ENCODE measurements at places on chromosomes 11 and 22.

DNA sequence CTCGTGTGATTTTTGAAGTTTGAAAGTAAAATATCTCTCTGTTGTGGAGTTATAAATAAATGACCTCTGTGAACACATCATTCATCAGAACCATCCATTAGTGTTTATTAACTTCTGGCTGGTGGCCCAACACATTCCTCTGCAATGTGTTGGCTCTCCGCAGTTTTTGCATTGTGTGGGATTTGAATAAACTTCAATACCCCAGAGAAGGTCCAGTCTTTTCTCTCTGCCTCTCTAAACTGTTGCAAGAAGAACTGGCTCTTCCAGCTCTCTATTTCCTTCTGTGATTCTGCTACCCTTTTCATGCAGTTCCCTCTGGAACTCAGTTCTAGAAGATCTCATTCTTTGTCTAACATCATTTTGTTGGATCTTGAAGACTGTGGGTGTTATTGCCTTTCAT lies 125.0 kb upstream of the ARHGAP42 start:
- no peak overlapping the region for H3K4me3 ChIP-seq
- no peak overlapping the region for H3K27ac ChIP-seq
- no peak for DNase-seq
- no peaks in the 10 kb centered on the region for H3K36me3 ChIP-seq

DNA sequence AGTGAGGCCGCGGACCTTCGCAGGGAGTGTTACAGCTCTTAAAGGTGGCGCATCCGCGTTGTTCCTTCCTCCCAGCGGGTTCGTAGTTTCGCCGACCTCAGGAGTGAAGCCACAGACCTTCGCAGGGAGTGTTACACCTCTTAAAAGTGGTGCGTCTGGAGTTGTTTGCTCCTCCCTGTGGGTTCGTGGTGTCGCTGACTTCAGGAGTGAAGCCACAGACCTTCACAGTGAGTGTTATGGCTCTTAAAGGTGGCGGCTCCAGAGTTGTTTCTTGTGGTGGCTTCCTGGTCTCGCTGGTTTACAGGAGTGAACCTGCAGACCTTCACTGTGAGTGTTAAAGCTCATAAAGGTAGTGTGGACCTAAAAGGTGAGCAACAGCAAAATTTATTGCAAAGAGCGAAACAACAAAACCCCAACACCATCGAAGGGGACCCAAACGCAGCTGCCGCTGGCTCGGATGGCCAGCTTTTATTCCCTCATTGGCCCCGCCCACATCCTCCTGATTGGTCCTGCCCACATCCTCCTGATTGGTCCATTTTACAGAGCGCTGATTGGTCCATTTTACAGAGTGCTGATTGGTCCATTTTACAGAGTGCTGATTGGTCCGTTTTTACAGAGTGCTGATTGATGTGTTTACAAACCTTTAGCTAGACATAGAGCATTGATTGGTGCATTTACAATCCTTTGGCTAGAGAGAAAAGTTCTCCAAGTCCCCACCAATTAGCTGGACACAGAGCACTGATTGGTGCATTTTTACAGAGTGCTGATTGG lies 1.2 kb upstream of the TMEM45B start:
- H3K36me3 ChIP-seq, result peaks cover 3% of the 10 kb centered on the region
- peaks cover 14% of the 10 kb centered on the region for H3K4me1 ChIP-seq
- peak overlapping the region; percentile 73 for H3K27ac ChIP-seq
- peak; percentile 79 for DNase-seq

- no peak overlapping the region for H3K27ac ChIP-seq
- H3K36me3 ChIP-seq, result no peaks in the 10 kb centered on the region
- no peak overlapping the region for H3K4me3 ChIP-seq
- no peaks in the 10 kb centered on the region for H3K27me3 ChIP-seq
Measured at GRCh38 chr11:106691807-106692365, 326.4 kb downstream of the GUCY1A2 start.

GRCh38 chr11:61912530-61912898 lies 4.9 kb downstream of the RAB3IL1 start:
- peaks cover 18% of the 10 kb centered on the region for H3K27me3 ChIP-seq
- H3K4me1 ChIP-seq, result no peaks in the 10 kb centered on the region
- no peak overlapping the region for H3K27ac ChIP-seq
- H3K36me3 ChIP-seq, result no peaks in the 10 kb centered on the region
- no peak overlapping the region for H3K4me3 ChIP-seq
- DNase-seq, result no peak

DNA sequence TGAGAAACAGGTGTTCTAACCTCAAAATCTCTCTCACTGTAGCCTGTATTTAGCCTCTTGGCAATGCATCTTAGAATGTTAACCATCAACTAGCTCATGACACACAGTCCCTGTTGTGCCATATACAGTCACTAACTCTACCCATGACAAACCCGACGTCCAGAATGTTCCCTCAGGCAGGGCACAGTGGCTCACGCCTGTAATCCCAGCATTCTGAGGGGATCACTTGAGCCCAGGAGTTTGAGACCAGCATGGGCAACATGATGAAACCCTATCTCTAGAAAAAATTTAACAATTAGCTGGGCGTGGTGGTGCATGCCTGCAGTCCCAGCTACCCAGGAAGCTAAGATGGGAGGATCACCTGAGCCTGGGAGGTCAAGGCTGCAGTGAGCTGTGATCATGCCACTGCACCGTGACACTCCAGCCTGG lies 18.2 kb upstream of the CCDC34 start:
- H3K36me3 ChIP-seq, result no peaks in the 10 kb centered on the region
- no peak overlapping the region for H3K4me3 ChIP-seq
- H3K4me1 ChIP-seq, result no peaks in the 10 kb centered on the region
